ENCODE measurements at places on chromosomes 13 and 19. TPM values are rescaled to one million over a fixed set of nuclear protein-coding genes. Genes with fewer than 3 reads are reported as not detected.

GRCh38 chr13:42532561-42533335 is 41.2 kb upstream of the TNFSF11 start:
- no peak for DNase-seq

- DNase-seq = no peak
These were observed 81.4 kb upstream of the ZNF98 start for GRCh38 chr19:22503524-22503923.

GRCh38 chr13:34137200-34137599 is 319.3 kb downstream of the RFC3 start:
- no peak for DNase-seq

GRCh38 chr13:50948601-50949000 is 39.0 kb downstream of the RNASEH2B start:
- DNase-seq = no peak

DNA sequence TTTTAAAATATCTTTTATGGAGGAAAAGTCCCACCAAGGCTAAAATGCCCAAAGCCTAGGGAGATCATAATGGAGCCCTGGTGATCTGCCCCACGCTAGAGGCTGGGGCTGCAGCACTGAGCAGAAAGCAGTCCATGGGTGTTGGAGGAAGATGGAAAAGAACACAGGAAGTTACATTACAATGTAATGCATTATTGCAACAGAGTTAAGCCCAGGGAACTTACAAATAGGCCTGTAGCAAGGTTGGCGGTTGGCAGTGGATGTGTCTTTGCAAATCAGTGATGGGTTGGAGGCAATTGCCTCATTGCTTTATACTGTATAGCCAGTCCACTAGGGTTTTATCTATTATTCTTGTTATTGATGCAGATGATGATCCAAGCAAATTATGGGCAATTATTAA is 399.9 kb downstream of the NDFIP2 start:
- no peak for DNase-seq

GRCh38 chr13:109480011-109480955 is 306.1 kb downstream of the IRS2 start:
- DNase-seq = no peak

GRCh38 chr19:4367781-4368127 is 24.4 kb downstream of the MPND start:
- DNase-seq = peak; percentile 5

DNA sequence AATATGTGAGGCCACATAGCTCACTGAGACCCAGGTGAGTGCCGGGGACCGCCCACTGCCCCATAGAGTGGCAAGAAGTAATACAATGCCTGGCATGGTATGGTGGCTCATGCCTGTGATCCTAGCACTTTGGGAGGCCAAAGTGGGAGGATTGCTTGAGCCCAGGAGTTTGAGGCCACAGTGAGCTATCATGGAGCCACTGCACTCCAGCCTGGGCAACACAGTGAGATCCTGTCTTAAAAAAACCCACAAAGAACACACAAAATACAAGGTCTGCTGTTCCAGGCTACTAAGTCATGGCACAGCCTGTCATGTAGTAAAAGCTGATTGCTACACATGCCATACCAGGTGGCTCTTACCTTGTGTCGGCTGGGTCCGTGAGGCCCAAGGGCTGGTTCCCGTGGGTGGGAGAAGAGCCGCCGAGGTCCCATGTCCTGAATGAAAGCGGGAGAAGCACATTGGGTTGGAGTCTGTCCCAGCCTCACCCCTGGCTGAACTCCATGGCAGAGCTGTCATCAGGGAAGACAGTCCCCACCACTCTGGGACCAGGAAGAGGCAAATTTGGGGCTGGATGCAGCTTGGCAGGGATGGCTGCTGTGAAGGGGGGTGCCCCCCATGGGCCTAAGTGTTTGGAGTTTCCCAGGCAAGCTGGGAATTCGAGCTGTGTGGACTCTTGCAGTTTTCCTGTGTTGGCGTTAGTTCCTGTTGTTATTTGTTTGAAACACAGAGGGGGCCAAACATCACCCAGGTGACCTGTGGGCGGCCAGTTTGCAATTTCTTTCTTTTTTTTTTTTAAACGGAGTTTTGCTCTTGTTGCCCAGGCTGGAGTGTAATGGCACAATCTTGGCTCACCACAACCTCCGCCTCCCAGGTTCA is 3.2 kb upstream of the FDX2 start:
- DNase-seq = no peak

DNA sequence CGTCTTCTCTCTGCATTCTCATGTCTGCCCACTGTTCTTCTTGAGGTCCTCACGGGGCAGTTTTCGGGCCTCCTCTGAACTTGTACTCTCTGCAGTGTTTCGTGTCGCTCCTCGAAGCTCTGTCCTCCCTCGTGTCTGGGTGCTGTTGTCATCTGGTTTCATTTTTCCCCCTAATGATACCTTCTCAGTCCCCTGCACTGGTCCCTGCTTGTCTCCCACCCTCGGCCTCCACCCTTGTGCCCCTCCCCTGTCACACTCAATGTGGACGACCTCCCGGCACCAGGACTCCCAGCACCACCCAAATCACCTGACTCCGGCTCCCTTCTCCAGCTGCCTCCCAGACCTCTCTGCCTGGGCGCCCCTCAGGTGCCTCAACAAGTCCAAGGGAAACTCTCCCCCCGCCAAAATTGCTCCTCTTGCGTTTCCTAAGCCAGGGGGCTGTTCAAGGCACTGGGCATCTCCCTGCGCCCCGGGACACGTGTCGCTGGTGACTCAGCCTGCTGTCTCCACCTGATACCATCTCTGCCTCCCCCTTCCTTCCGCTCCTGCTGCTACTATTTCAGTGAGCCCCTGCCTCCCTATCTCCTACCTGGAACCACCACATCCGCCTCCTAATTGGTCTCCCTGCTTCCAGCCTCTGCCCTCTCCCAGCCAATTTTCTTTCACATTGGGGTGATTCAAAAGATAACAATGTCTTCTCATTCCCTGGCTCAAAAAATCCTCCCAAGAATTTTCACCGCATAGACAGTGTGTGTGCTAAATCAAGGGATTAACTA is 49.5 kb downstream of the RFX2 start:
- no peak for DNase-seq

- DNase-seq = peak; percentile 72
These were observed 432.3 kb downstream of the SLITRK6 start for GRCh38 chr13:85366759-85367417.

- DNase-seq = no peak
These were observed 61.5 kb downstream of the COL4A1 start for GRCh38 chr13:110245416-110245899.

DNA sequence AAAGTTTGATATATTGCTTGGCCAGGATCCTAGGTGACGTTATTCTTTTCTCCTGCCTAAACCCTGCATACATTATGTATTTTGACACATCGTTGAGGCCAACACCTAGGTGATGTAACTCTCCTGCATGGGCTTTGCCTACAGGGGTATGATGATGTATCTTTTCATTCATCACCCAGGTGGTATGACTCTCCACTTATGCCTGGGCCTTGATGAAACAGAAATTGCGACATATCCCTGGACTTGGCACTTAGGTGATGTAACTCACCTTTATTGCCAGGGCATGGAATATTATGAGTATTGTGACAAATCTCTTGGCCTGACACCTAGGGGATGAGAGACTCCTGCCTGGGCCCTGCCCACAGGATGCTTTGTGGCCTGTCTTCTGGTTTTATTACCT is 18.5 kb upstream of the ZNF681 start:
- no peak for DNase-seq

DNA sequence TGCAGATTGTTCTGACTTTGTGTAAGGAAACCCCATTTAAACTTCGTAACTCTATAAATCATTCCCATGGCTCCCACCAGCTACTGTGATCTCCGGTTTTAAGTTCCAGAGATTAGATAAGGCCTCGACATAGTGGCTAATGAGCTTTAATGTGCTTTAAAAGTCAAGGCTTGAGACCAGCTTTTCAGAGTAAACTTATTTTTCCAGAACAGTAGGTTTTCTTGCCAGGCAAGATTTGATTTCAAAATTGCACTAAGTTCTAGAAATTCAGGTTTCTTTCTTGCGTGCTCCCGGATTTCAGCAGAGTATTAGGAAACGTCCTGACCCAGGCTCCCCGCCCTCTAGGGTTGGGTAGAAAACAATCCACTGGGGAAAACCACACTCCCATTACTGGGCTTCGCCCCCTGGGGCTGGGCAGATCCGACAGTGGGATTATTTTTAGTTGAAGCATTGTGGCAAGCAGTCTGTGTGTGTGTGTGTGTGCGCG is 43.3 kb downstream of the CRYL1 start:
- no peak for DNase-seq

DNA sequence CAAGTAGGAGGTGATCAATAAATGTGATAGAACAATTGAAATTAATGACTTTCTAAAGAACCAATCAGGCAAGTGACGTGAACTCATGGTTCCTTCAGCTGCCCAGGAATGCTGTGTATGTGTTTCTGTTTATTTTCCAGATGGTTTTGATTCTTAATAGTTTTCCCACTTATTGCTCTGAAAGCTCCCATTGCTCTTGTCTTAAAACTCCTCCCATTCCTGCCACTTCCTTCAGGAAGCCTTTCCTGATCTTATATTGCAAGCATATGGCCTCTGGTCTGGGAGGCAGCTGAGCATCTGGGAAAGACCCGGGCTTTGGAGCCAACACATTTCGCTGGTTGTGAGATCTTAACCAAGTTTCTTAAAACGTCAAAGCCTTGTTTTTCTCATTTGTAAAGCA is 17.1 kb upstream of the LATS2 start:
- no peak for DNase-seq

GRCh38 chr13:99331881-99332293 is 24.7 kb upstream of the GPR183 start:
- no peak for DNase-seq

GRCh38 chr13:92739306-92739818 is 487.2 kb upstream of the GPC6 start:
- DNase-seq = no peak

GRCh38 chr19:46634045-46634655 is 1.9 kb downstream of the GNG8 start:
- DNase-seq = peak; percentile 45

DNA sequence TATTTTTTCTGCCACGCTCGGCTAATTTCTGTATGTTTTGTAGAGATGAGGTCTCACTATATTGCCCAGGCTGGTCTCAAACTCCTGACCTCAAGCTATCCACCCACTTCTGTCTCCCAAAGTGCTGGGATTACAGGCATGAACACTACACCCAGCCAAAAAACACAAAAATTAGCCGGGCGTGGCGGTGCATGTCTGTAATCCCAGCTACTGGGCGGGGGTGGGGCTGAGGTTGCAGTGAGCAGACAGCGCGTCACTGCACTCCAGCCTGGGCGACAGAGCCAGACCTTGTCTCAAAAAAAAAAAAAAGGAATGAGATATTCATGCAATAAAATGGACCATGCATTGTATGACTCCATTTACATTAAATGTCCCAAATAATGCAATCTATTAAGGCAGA is 32.2 kb downstream of the VASP start:
- DNase-seq = no peak

GRCh38 chr13:69595181-69595580 is 512.4 kb upstream of the ATXN8OS start:
- no peak for DNase-seq

- DNase-seq = peak; percentile 19
These were observed 912 bp downstream of the SSC5D start for GRCh38 chr19:55488986-55489710.

- peak; percentile 93 for DNase-seq
These were observed 102.6 kb downstream of the LRCH1 start for GRCh38 chr13:46655377-46656180.

GRCh38 chr13:92894447-92894846 is 332.2 kb upstream of the GPC6 start:
- DNase-seq = no peak

GRCh38 chr13:50990065-50990817 is 80.7 kb downstream of the RNASEH2B start:
- peak; percentile 33 for DNase-seq

GRCh38 chr13:29108068-29108786 is 288.1 kb downstream of the MTUS2 start:
- DNase-seq = no peak

- DNase-seq = no peak
These were observed 16.4 kb upstream of the ZNF331 start for GRCh38 chr19:53521373-53522202.

- DNase-seq = no peak
These were observed 197.1 kb upstream of the IRS2 start for GRCh38 chr13:109983447-109983846.

GRCh38 chr13:67267136-67267535 is 37.0 kb upstream of the PCDH9 start:
- no peak for DNase-seq

DNA sequence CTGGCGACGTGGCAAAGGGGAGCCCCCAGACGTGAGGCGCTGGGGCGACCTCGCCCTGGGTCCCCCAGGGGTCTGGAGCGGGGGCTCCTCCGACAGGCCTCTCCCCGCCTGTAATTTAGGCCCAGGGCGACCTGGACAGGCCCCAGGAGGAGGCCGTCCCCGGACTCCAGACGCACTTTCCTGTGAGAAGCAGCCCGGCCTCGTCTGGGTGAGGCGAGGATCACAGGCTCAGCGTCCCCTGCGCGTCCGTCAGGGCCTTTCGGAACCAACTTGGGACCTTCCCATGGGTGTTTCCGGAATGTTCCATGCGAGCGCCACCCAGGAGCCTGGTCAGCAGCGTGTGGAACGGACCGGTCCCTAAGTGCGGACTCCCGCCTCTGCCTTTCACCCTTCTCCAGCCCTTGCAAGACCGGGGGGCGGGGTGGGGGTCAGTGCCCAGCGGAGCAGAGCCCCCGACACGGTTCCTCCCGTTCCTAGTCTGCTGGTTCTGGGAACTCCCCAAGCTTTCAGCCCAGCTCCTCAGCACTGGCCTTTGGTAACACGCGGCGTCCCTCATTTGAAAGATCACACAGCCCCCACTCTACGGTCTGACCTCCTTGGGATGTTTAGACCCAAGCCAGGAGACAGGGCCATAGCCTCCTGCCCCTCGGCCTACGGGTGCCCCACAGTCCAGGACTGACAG is 1.1 kb upstream of the GRTP1 start:
- no peak for DNase-seq

- no peak for DNase-seq
These were observed 360.9 kb downstream of the FGF9 start for GRCh38 chr13:22031702-22032286.

- no peak for DNase-seq
These were observed 7.6 kb downstream of the SIRT2 start for GRCh38 chr19:38891771-38892170.

DNA sequence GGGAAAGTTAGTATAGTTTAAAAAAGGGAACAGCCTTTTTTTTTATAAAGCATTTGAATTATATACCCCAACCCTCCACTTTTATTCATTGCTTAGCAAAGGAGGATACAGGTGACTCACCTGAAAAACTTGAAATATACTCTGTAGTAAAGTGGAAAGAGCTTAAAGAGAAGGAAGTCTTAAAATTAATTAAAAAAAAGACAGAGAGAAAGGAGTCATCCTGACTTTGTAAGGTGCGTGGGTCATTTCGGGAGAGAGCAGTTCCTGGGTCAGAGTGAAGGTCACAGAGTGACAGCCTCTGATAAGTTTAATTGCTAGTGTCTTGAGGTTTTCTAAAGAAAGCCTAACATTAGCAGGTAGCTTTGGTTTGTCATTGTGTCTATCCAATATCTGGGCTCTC is 310.3 kb downstream of the KLF5 start:
- no peak for DNase-seq

GRCh38 chr19:44874317-44874716 is 16.7 kb upstream of the TOMM40 start:
- DNase-seq = no peak

Gene ZNF763
- 0.55 TPM for total RNA-seq

Gene OR7A5
- not detected for total RNA-seq

Gene ZNF665
- not detected for total RNA-seq

Gene HPN
- total RNA-seq = not detected

Gene CASP14
- total RNA-seq = not detected

Gene PLVAP
- total RNA-seq = not detected

Gene SOX21
- not detected for total RNA-seq

Gene KLF1
- total RNA-seq = not detected

Gene ZNF607
- total RNA-seq = 7.3 TPM

Gene MYO1F
- total RNA-seq = not detected

All from G401 (cell line).